ENCODE measurements at places on chromosomes 5 and 9.

DNA sequence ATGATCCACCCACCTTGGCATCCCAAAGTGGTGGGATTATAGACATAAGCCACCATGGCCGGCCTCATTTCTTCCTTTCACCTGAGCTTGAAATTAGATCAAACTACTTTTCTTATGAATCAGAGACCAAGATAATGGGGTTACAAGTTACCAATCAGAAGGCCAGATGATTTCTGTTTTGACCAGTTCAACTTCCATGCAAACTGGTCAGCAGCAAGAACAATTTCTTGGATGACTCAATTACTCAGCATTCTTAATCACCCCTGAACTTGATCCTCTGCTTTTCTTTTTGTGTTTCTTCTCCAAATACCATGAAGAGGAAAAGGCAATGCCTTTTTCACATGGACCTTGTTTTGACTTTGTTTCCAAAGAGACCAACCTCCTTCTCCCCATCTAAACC lies 10.0 kb upstream of the PLIN2 start:
- no peak for DNase-seq

- no peak for DNase-seq
These were observed 27.1 kb downstream of the NR5A1 start for GRCh38 chr9:124479947-124480620.

DNA sequence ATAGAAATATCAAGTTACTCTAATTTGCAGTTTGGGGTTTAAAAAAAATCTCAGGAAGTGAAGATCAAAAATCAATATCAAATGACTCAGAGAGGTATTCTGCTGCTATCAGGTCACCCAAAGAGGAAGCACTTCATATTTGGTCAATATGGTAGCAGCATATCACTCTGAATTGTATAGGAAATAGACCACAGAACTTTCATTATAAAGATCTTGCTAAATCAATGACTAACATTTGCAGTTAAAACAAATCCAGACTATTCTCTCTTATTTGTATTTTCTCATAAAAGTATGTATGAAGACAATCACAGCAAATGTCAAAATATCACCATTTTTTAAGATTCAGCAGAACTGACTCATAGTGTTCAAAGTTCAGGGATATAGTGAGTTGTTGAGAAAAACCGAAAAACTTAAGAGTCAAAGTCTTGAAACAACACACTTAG lies 105.8 kb upstream of the PCSK1 start:
- no peak for DNase-seq

GRCh38 chr9:97535771-97536170 lies 34.3 kb downstream of the TMOD1 start:
- no peak for DNase-seq

DNA sequence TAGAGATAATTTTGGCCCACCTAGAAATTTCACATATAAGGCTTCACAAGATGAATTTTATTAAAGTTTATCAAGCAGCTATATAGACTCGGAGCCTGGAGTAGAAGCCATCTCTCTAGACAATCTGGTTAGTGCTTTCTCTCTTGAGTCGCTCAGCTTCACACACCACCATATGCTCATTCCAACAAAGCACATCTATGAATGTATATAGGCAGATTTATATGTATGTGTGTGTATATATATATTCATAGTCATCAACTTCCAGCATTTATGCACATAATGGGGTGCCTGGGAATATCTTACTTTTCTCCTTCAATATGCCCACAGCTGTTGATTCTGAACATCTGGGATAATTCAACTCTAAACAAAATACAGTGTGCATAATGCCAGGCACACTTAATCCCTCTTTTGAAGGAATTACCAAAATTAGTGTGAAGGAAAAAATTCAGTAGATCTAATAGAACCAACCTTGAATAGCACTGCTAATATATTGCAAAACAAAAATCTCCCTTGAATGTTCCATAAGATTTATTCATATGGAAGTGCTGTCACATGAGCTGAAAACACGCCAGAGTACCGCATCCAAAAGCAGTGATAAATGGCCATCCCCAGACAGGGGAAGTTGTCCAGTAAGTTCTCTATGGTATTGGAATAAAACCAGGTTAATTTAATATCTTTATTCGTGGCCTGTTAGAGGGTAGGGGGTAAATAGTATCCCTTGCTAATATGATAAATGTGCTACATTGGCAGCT lies 56.0 kb upstream of the MOCS2 start:
- DNase-seq, result no peak

DNA sequence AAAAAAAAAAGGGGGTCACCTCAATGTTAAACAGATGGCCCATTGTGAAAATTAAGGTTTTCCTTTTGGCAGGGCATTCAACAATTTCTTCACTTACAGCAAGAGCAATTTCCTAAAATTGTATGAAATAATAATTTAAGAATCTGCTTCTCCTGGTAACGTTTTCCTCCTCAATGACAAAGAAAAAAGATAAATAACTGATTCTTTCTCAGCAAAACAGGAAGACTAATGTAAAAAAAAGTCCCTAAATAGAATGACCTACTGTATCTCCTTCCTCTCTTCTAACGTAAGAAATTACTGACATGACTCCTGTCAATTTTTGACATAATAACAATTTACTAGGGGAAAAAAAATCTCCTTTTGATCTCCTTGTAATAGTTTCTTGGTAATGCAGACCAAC lies 25.5 kb downstream of the ABHD17B start:
- no peak for DNase-seq

GRCh38 chr9:75185585-75186170 lies 97.4 kb downstream of the OSTF1 start:
- peak; percentile 6 for DNase-seq

DNA sequence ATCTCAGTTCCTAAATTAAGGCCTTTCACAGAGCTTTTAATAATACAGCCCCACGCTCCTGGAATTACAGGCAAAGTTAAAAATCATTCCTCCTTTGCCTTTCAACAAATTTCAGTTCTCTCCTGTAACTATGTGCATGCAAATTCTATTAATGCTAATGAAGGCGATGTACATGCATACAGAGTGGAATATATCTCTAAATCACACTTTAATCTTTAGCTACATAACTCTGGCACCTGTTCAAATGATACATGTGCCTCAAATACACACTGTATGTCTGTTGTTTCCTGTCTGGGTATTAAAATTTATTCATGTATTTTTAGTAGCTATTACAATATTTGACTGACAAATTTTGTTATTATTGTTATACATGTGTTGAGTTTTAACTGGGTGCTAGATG lies 30.8 kb downstream of the CETN3 start:
- no peak for DNase-seq

GRCh38 chr9:100294806-100295205 lies 57.9 kb downstream of the TEX10 start:
- no peak for DNase-seq

- no peak for DNase-seq
These were observed 28.5 kb upstream of the HMCN2 start for GRCh38 chr9:130237076-130237475.

GRCh38 chr9:110479481-110479880 lies 100.1 kb downstream of the SVEP1 start:
- DNase-seq, result no peak
